ENCODE measurements at places on chromosomes 5 and 9.

GRCh38 chr9:109775516-109775915 is 4.5 kb upstream of the PALM2AKAP2 start:
- no peak overlapping the region for H3K4me3 ChIP-seq
- no peaks in the 10 kb centered on the region for H3K27me3 ChIP-seq
- no peak overlapping the region for H3K27ac ChIP-seq
- no peak for DNase-seq
- H3K4me1 ChIP-seq, result peaks cover 21% of the 10 kb centered on the region

GRCh38 chr5:52148679-52149078 is 639.0 kb upstream of the ITGA1 start:
- no peak overlapping the region for H3K4me3 ChIP-seq
- no peaks in the 10 kb centered on the region for H3K36me3 ChIP-seq
- no peak overlapping the region for H3K27ac ChIP-seq
- no peak for DNase-seq

GRCh38 chr9:128706671-128707381 is 4.5 kb downstream of the PKN3 start:
- H3K36me3 ChIP-seq, result peaks cover 16% of the 10 kb centered on the region
- no peak overlapping the region for H3K27ac ChIP-seq
- peaks cover 8% of the 10 kb centered on the region for H3K4me1 ChIP-seq

DNA sequence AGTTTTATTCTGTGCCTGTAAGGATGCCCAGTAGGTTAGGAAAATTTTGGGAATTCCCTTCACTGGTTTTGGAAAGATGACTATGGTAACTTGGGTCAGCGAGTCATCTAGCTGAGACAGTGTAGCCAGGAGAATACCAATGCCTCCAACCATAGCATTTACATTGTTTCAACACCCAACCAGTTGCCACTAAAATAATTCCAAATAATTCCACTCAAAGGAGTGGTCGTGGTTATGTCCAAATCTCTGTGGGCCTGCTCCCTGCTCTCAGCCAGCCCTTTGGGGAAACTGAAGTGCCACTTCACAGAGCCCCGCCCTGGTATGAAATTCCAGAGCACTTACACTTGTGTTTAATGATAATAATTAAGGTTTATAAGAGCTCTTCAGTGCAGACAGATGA is 310.5 kb downstream of the PLK2 start:
- no peaks in the 10 kb centered on the region for H3K36me3 ChIP-seq
- H3K27me3 ChIP-seq, result no peaks in the 10 kb centered on the region
- DNase-seq, result no peak
- no peak overlapping the region for H3K4me3 ChIP-seq
- H3K4me1 ChIP-seq, result no peaks in the 10 kb centered on the region

- no peaks in the 10 kb centered on the region for H3K27me3 ChIP-seq
- peak overlapping the region; percentile 89 for H3K27ac ChIP-seq
- peaks cover 41% of the 10 kb centered on the region for H3K36me3 ChIP-seq
Measured at GRCh38 chr5:138177941-138178515, 402 bp downstream of the BRD8 start.

DNA sequence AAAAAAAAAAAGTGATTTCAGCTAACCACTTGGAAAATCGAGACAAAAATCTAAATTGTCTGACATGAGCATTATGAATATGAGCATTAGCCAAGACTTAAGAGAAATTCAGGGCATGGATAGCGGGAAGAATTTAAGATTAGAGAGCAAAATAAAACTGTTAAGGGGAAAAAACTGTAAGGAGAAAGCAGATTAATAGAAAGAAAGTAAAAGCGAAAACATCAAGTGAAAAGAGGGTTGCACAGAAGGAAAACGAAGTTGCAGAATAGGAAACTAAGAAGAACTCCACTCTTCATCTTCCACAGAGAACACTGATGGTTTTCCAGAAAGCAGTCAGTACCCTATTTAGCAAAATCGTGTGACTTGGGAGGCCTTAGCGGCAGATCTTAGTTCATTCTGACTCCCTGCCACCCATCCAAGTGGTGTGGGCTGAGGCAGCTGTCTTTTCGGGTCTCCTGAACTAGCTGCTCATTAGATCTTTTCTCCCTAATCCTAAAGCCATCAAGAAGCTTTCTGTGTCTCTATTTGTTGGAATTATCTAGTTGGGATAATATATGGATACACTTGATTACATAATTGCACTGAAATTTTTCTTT is 3.7 kb downstream of the NIM1K start:
- H3K27me3 ChIP-seq, result no peaks in the 10 kb centered on the region
- no peak overlapping the region for H3K4me3 ChIP-seq
- no peak for DNase-seq
- H3K36me3 ChIP-seq, result no peaks in the 10 kb centered on the region
- H3K4me1 ChIP-seq, result peaks cover 33% of the 10 kb centered on the region

DNA sequence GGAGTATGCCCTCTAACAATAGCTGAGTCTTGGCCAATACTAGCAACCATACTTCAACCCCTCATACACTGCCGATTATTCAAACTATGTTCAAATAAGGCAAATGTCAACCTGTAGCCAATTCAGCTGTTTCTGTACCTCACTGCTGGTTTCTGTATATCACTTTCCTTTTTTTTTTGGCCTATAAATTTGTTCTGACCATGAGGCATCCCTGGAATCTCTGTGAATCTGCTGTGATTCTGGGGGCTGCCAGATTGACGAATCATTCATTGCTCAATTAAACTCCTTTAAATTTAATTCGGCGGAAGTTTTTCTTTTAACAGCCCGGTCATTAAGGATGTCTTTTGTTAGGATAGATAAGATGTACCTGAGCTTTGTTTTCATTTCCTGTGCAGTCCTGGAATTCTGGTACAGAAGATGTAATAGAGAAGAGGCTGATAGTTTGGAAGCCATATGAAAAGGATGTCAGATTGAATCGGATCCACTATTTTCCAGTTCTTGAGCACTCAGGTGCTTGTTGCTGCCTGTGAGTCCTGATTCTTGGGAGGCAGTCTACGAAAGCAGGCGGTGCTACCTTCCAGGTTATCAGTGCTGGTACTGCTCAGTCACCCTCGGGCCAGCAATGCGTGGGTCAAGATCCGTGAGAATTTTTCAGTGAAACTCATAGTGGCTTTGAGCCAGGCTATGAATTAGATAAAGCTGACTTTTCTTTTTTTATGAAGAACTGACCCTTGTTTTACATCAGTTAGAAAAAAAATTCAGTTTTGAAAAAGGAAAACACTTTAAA is 106.2 kb upstream of the TUT7 start:
- H3K4me3 ChIP-seq, result no peak overlapping the region
- H3K4me1 ChIP-seq, result peaks cover 5% of the 10 kb centered on the region
- H3K27me3 ChIP-seq, result no peaks in the 10 kb centered on the region
- no peak overlapping the region for H3K27ac ChIP-seq

- no peak overlapping the region for H3K4me3 ChIP-seq
- DNase-seq, result peak; percentile 77
- peak overlapping the region; percentile 83 for H3K27ac ChIP-seq
- H3K36me3 ChIP-seq, result no peaks in the 10 kb centered on the region
- no peaks in the 10 kb centered on the region for H3K27me3 ChIP-seq
- H3K4me1 ChIP-seq, result peaks cover 99% of the 10 kb centered on the region
Measured at GRCh38 chr5:150522504-150523414, 14.8 kb downstream of the NDST1 start.

- no peak for DNase-seq
- H3K4me1 ChIP-seq, result no peaks in the 10 kb centered on the region
- H3K4me3 ChIP-seq, result no peak overlapping the region
- H3K27ac ChIP-seq, result no peak overlapping the region
- H3K27me3 ChIP-seq, result no peaks in the 10 kb centered on the region
Measured at GRCh38 chr9:17509701-17510100, 69.2 kb upstream of the SH3GL2 start.

DNA sequence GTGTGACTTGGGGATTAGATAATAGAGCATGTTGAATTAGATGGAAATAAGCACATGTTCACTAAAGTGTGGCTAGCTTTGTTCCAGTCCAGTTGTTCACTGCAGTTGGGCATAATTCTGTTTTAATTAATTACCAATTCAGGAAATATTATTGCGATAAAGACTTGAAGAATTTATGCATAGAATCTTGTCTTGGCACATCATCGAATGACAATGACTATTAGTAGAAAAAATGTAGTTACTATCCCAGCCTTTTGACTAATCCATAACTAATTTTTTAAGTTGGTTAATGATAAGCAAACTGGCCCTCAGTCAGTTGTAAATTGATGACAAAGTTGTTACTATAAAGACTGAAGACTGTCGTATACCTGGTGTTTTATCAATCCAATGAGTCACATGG is 10.5 kb downstream of the LNPEP start:
- H3K36me3 ChIP-seq, result no peaks in the 10 kb centered on the region
- H3K27me3 ChIP-seq, result no peaks in the 10 kb centered on the region
- H3K27ac ChIP-seq, result no peak overlapping the region
- H3K4me1 ChIP-seq, result no peaks in the 10 kb centered on the region
- no peak for DNase-seq

DNA sequence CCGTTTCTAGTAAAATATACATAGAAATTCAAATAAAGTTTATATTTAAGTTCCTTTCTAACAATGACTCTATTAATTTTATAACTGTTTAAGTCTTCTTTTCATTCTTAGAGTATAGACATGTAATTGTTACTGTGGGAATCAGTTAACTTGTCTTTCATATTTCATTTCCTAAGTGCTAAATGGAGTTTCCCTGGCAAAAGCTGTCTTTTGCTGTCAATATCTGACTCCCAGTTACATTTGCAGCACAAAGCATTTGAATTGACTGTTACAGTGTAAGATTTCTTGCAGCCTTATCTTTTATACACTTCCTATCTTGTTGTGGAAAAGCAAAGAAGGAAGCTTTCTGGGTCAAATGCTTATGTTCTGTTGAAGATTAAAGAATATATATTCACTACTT is 1026.3 kb downstream of the CDH9 start:
- H3K27ac ChIP-seq, result no peak overlapping the region
- no peak for DNase-seq
- no peaks in the 10 kb centered on the region for H3K27me3 ChIP-seq
- H3K4me3 ChIP-seq, result no peak overlapping the region

- H3K4me1 ChIP-seq, result no peaks in the 10 kb centered on the region
- no peak overlapping the region for H3K27ac ChIP-seq
- H3K36me3 ChIP-seq, result no peaks in the 10 kb centered on the region
Measured at GRCh38 chr9:88497224-88497623, 37.8 kb upstream of the NXNL2 start.

DNA sequence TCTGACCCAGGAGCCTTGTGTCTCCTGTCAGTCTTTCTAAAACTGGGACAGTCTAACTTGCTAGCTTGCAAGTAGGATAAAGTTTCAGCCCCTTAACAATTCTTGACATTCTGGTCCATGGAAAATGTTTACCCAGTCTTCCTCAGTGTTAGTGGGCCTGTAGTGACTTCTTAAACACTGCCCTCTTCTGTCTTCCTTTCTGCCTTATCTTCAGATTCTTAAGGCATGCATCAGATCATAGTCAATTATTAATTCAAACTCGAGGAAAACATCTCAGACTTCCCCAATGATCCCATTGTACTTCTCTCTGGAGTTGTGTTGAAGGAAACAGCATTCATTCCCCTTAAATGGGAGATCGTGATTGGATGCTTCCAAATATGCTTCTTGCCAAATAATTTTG is 1199.8 kb downstream of the DTWD2 start:
- no peaks in the 10 kb centered on the region for H3K36me3 ChIP-seq
- no peak overlapping the region for H3K27ac ChIP-seq
- DNase-seq, result no peak
- H3K4me3 ChIP-seq, result no peak overlapping the region

DNA sequence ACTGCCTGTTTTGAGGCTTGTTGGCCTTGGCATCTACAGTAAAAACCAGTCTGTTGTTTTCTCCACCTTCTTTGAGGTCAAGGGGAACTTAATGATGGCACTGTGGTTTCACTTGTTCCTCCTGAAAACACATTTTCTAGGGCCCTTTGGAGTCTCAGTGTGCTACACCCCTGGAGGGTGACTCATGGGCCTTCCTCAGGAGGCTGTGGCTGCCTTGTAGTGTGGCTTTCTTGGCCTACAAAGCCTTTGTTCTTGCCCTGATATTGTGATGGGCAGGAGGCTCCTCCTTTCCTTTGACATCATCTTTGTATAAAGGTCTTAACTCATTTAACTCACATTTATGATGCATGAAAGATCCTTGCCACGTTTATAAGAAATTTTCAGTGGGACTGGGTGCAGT is 56.3 kb upstream of the GPBP1 start:
- H3K36me3 ChIP-seq, result no peaks in the 10 kb centered on the region
- H3K4me3 ChIP-seq, result no peak overlapping the region
- H3K27me3 ChIP-seq, result no peaks in the 10 kb centered on the region
- no peak overlapping the region for H3K27ac ChIP-seq

GRCh38 chr5:39361306-39361705 is 3.0 kb downstream of the C9 start:
- H3K27ac ChIP-seq, result no peak overlapping the region
- no peaks in the 10 kb centered on the region for H3K27me3 ChIP-seq
- no peaks in the 10 kb centered on the region for H3K36me3 ChIP-seq
- DNase-seq, result no peak

DNA sequence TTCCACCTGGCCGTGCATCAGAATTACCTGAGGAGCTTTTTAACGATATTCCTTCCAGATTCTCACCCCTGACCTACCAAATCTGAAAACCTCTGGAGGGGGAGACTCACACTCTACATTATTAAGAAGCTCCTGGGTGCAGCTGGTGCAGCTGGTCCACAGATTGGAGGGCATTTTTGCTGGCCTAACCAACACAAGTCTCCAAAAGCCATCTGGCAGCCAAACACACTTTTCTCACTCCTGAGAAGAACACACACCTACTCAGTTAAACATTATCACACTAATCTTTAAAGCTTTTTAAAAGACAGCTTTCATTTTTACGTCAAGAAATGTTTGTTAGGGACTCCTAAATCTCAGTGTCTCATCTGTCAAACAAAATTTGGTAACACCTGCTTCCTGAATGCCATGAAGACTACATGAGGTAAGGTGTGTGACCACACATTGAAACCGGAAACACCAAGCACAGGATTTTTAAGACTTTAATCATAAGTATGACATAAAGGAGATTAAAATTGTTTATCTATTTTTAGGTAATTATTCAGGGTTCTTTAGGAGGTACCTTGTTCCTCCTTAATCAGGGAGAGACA is 14.2 kb upstream of the PTPN3 start:
- H3K27me3 ChIP-seq, result peaks cover 4% of the 10 kb centered on the region
- no peak overlapping the region for H3K27ac ChIP-seq
- no peak overlapping the region for H3K4me3 ChIP-seq
- no peaks in the 10 kb centered on the region for H3K36me3 ChIP-seq

DNA sequence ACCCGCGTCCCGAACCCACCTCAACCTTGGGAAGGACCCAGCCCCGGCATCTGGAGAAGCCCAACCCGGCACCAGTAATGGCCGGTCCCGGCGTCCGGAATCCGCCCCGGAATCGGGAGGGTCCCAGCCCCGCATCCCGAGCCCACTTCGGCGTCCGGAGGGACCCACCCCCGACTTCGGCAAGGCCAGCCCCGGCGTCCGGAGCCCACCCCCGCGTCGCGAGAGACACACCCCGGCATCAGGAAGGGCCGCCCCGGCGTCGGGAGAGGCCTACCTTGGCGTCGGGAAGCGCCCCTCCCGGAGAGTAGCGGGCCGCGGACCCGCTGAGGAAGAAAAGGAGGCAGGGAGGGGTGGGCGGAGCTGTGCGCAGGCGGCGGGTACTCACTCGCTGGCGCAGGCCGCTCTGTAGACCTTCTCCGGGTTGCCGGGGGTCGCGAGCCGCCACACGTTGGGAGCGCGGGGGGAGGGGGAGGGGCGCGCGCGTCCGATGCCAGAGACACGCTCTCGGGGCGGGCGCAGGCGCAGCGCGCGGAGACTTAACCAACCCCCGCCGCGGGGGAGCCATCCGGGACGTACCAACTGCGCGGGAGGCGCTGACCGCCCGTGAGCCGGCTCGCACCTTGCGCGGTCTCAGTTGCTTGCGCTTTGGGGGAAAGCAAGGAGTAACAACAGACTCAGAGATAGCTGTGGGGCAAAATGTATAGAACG is at the start of gene UIMC1:
Gene UIMC1, minus strand, starts transcription at position 515 of the 708 bp plus-strand sequence. CDS start 24,164 bp downstream, outside the sequence.
- no peaks in the 10 kb centered on the region for H3K27me3 ChIP-seq
- H3K36me3 ChIP-seq, result no peaks in the 10 kb centered on the region
- H3K4me3 ChIP-seq, result peak within 1 kb of the TSS; percentile 91
- peak within 1 kb of the TSS; percentile 97 for H3K27ac ChIP-seq

All from heart right ventricle (tissue), 16 donors.